ENCODE measurements at places on chromosomes 16 and 17.

DNA sequence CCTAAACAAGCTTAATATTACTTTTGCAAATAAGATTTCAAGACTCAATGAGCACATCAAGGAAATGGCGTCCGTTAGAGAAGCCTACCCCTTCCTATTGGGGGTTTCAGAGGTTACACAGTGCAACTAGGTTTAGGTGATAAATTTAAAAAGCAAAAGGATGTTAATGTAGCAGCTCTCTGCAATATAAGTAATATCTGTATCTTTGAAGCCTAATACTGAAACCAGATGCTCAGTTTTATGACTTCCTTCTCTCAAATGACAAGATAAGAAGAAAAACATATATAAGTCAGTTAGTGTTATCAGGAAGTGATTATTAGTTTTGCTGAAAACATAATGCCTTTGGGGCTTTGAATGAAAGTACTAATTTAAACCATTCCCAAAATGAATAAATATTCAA, 54.3 kb upstream of the MED13 start:
- DNase-seq, result no peak

DNA sequence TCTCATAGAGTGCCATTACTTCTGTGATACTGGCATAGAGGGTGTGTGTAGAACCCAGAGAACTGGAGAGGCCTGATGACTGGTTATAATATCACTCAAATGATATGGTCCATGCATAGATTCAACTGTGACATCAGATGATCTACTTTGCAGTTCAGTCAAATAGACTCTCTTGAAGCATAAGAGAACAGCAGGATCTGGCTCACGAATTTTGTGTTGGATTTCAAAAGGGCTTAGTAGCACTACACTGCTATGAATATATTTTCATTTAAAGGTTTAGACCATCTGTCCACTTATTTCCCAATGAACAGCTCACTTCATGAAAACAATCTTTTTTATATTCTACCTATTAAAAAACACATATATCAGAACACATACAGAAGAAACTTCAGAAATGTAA, 119.7 kb downstream of the KIF2B start:
- DNase-seq, result no peak

- DNase-seq, result no peak
Observed at GRCh38 chr16:31527734-31528274, at the start of gene AHSP. AHSP (plus strand) TSS chr16:31527900; CDS start chr16:31528140, 240 bp downstream.

DNA sequence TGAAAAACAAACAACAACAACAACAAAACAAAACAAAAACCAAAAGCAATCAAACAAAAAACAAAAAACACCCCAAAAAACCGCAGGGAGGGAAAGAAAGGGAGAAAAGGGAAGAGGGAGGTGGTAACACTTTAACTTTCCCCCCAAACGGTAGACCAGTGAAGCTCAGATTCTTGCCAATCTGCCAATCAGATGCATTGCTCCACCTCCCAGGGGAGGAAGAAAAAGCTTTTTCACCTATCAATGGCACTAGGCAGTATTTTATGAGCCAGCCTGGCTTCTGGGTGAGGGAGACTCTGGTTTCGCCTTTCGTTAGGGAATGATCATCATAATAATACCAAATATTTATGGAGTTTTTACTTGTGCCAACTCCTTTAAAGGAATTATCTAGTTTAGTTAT, 94.1 kb downstream of the GPR139 start:
- no peak for DNase-seq

DNA sequence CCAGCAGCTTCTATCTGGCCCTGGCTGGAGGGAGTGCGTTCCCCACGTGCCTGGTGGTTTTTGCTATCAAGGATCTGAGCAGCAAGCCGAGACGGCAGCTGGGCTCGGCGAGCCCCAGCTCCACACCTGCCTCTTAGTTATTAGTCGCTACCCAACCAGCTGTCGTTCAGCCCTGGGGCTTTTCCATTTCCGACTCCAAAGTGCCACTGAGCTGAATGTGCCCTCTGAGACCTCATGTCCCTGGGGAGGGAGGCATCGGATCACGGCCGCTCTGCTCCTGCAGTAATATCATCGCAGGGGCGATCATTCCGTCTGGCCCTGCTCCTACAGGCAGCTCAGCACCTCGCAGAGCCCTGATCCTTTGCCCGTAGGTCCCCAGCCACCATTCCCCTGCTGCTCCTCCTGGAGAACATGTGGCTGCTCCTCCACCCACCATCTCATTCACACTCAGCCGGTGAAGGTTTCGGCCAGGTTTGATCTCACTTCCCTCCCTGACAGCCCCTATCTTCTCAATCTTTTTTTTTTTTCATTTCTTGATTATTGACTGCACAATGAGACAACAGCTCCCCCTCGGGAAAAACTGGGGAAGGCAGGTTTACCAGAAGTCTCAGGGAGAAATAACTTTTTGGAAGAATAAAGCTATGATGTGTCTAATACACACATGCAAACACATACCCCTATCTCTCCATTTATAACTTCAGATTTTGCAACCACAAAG, 86.7 kb downstream of the ZFHX3 start:
- DNase-seq, result no peak

DNA sequence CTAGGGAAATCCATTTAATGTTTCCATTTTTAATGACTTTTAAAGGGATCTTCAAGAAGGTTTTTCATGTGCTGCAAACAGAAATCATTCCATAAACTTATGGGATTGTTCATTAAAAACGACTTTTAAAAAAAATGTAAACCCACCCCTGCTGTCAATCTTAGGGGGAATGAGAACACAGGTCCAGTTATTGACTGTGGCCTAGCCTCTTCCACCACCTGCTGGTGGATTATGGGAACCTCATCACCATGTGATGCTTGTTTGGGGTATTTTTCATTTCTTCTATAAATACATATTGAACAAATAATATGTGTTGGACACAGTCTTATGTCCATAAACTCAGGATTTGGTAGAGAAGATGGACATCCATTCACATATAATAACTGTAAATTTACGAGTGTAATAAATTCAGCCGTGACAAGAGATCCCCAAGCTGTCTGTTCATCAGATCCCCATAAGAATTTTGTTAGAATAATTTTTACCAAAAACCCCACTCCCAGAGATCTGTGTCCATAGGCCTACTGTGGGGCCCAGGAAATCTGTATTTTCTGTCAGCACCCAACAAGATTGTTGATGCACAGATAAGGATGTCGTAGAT, 42.0 kb upstream of the TMC5 start:
- peak; percentile 28 for DNase-seq

GRCh38 chr17:50204431-50204830, 3.0 kb upstream of the COL1A1 start:
- DNase-seq, result no peak

DNA sequence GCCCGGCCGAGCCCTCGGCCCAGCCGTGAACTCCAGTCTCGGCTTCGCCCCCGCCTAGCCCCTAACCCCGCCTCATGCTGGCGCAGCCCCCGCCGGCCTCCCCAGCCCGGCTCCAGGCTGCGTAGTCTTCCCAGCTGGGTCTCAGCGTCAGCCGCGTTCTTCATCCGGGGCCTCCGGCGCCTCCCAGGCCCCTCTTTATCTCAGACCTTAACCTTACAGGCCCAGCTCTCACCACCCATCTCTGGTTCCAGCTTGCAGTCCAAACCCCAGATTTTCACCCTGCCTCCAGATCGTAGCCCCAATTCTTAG, at the start of gene PROCA1:
TSS of gene PROCA1 (minus strand) at position 166 of the 309 bp plus-strand sequence. CDS start 228 bp downstream, outside the sequence.
- DNase-seq, result no peak

DNA sequence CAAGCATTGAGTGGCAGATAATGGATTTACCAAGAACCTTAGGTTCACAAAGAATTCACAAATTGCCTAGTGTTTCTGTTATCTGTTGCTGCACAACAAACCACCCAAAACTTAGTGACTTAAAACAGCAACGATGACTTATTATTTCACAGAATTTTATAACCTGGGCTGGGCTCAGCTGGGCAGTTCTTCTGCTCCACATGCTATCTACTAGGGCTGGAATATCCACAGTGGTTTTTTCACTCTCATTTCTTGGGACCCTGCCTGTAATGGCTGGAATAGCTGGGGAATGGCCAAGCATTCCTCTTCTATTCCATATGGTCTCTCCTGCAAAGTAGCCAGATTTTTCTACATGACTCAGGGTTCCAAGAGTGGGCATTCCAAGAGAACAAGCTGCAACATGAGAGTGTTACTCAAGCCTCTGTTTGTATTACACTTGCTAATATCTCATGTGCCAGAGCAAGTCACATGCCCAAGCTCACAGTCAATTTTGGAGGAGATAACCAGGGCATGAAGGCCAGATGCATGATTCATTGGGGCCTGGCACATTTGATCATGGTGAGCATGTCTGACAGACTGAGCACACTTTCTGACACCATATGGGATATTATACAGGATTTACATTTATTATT, 4.9 kb upstream of the PSMD7 start:
- DNase-seq, result no peak

- DNase-seq, result no peak
Observed at GRCh38 chr17:80637048-80637781, 92.6 kb downstream of the RPTOR start.

- no peak for DNase-seq
Observed at GRCh38 chr17:74449773-74450172, 16.7 kb upstream of the CD300A start.

GRCh38 chr16:10836174-10836853, 17.7 kb upstream of the TVP23A start:
- DNase-seq, result no peak

GRCh38 chr17:80382446-80382845, 32.5 kb upstream of the ENDOV start:
- no peak for DNase-seq

DNA sequence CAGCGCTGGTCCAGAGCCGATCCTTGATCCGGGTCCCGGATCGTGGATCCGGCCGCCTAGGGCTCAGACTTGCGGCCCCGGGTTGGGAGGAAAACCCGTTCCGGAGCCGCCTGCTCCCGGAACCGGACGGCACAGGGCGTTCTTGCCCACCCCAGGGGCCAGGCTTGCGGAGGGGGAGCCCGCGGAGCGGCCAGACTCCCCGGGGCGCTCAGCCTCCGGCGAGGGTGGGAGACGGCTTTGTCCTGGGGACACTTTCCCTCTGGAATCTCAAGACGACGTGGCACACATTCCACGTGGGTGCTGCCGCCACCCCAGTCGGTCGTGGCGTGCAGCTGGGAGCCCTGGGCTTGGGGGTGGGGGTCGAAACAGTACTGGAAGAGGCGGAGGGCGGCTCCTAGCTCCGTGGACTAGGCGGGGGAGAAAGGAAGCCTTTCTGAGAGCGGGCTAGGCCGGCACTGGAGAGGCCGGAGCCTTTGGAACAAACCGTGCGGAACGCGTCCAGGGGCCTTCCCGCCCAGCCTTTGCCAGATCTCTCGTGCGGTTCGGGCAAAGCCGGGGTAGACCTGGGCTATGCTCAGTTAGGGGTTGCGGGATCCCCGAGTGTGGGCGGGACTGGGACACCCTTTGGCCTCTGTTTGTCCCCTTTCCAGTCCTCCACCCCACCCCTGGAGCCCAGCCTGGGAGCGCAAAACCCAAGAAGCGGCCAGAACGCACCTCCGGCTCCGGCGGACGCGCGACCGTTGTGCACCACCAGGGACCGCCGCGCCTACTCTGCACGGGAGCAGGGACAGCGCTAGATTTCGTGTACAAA, 26.5 kb downstream of the SREBF1 start:
- DNase-seq, result no peak

GRCh38 chr16:69928856-69929400, 22.2 kb upstream of the CLEC18A start:
- no peak for DNase-seq

DNA sequence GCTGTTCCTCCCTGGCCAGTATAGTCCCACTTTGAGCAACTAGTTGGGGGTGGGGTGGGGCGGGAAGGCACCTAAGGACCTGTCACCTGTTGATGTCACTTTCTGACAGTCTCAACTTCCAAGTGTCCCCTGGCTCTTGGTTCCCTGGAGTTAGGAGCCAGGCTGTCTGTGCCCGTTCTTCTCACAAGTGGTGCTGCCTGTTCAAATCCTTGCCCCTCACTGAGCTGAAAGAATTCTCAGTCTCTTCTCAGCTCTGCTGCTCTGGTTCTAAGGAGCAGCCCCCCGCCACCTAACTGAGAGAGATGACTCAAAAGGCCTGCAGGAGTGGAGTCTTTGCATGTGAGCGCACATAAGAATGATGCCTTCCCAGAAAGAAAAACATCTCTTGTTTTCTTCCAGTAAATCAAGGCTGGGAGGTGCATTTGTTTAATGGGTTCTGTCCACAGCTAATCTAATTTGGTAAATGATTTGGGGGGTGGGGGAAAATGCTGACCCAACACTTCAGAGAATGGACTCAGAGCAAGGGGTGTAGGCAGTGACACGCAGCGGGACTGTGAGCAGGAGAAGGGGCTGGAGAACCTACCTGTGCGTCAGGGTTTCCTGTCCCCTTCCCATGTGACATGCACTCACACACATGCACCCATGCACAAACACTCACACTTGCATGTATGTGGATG, 78.2 kb upstream of the NLRP1 start:
- no peak for DNase-seq

- DNase-seq, result no peak
Observed at GRCh38 chr17:5182597-5183409, 8.9 kb downstream of the ZNF594 start.

GRCh38 chr16:24611310-24611709, 71.9 kb downstream of the RBBP6 start:
- no peak for DNase-seq

- DNase-seq, result no peak
Observed at GRCh38 chr17:900336-900934, 79.1 kb downstream of the NXN start.

DNA sequence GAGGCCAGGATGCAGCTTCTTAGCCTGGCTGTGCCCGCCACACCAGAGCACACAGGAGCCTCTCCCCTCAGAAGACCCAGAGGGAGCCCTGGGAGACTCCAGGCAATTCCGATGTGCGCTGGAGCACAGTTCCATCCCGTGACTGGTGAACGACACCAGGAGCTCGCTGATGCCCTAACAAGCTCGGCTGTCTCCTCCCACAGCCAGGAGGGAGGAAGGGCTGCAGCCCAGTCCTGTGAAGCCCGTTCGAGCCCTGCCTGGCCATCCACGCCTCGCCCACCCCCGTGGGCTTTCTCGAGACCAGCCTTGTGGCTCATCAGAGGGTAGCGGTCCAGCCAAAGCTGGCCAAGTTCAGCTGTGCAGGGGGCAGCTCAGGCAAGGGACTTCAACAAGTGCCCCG, 21.8 kb upstream of the RASD1 start:
- DNase-seq, result no peak

- DNase-seq, result no peak
Observed at GRCh38 chr17:21686165-21687015, 5.9 kb upstream of the KCNJ18 start.

GRCh38 chr16:6146874-6147425, 1049.4 kb upstream of the EEF2KMT start:
- no peak for DNase-seq

GRCh38 chr17:2214929-2215615, 88.5 kb downstream of the SMG6 start:
- no peak for DNase-seq

DNA sequence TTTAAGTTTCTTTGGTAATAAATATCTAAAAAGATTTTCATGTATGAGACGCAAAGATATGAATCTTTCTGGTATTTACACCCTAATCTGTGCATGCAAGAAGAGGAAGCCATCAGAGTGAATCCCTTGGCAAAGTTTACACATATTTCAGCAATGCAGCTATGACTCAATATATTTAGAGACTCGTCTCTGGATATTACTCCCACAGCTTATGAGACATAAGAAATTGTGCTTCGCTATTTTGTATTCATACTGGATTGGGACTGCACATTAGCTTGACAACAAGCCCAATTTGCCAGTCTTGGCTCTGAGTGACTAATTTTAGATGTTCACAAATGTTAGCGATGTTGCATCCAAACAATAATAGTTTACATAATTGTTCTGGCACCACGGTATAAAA, 532.0 kb downstream of the CDH11 start:
- peak; percentile 57 for DNase-seq

- no peak for DNase-seq
Observed at GRCh38 chr17:12580640-12581039, 85.0 kb upstream of the MYOCD start.

GRCh38 chr17:40068917-40069750, 6.4 kb downstream of the THRA start:
- DNase-seq, result peak; percentile 81

- peak; percentile 44 for DNase-seq
Observed at GRCh38 chr16:50665128-50665878, 15.8 kb downstream of the SNX20 start.

All from stromal cell of bone marrow (primary cell).